ENCODE measurements at places on chromosomes 3 and 15. TPM values are rescaled to one million over a fixed set of nuclear protein-coding genes. Genes with fewer than 3 reads are reported as not detected.
A peak's percentile ranks its signal among the peaks of the same experiment; 100 is the strongest.

DNA sequence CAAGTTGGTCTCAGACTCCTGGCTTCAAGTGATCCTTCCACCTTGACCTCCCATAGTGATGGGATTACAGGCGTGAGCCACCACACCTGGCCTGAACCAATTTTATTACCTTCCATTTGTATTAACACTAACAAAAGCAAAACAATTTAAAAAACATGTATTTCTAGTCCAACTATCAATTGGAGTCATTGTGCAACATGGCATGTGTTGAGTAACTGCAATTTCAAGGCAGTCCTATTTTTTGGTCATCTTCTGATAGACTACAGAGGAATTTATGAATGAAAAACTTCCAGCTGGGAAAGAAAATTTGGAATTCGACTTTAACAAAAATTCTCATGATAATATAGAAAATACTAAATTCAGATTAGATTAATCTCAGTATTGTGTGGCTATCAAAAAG, 16.8 kb downstream of the SPTSSB start:
- DNase-seq, result no peak

DNA sequence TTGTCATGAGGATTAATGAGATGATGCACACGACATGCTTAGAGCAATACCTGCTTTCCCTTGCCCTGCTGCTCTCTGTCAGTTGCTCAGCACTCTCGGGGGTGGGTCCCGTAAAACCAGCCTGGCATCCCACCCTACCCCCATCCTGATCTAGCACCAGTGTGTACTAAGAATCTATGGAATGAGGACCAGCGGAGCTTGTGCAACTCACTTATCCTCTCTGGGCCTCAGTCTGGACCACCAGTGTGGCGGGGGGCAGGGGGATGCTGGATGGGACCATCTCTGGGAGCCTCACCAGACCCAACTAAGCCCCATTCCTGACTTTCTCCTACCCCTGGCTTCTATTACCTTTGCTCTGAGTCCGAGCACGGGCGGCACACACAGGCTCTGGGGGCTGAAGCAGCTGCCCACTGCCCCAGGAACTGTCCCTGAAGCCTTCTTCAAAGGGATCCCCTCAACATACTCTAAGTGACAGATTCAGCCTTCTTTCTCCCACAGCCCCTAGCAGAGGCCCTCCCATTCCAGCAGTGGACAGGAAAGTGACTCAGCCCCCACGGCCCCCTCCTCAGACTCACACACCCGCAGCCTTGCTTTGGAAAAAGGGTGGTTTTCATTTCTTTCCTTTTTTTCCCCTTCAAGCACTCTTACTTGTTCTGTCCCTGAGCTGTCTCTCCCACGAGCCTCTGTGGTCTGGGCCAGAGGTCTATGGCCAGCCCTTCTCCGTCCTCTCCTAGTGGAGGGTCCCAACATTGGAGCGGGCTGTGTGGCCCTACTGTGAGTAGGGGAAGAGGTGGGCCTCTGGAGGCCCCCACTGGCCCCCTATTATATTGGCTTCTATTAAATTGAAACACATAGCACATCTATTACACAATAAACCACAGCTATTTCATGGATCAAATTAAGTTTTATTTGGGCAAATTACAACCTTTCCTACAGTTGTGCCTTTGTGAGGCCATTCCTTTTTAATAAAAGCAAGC, 100.3 kb downstream of the SMAD6 start:
- DNase-seq, result no peak

DNA sequence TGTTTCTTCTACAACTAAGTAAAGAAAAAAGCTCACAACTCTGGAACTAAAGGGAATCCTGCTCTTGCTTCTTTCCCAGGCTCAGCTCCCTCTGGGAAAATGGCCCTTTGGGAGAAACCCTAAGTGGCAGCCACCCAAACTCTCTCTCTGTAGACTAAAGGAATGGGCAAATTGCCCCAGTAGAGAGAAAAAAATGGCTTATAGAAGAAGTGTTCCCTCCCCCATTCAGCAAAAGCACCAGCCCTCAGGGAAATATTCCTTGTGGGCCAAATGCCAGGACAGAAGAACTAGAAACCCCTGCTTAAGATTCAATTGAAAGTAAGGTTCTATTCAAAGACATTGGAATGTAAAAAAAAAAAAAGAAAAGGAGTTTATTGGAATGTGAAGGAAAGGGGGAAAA, 603.7 kb upstream of the ALCAM start:
- DNase-seq, result peak; percentile 58

DNA sequence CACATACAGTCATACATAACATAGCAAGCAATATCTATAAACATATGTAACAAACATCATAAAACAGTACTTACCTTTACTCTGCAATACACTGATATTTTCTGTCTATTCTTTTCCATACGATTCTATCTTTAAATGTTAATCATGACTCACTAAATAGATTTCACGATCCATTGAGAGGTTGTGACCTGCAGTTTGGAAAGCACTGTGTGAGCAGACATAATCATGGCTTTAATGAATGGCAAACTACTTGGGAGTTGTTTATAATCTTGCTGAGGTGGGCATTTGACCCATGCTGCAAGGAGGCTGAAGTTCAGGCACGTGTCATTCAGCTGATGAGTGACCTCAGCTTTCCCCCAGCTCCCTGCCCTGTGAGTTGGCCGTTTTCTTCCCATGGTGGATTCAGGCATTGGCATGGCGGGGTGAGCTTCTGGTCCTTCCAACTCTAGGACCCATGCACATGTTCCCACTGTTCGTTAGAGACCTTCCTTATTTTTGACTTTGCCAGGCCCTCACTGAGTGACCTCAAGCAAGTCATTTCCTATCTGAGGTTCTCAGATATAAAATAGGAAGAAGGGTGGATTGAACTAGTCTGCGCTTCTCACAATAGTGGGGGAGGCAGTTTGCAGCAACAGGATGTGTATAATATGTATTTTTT, 41.7 kb downstream of the PAQR5 start:
- DNase-seq, result no peak

DNA sequence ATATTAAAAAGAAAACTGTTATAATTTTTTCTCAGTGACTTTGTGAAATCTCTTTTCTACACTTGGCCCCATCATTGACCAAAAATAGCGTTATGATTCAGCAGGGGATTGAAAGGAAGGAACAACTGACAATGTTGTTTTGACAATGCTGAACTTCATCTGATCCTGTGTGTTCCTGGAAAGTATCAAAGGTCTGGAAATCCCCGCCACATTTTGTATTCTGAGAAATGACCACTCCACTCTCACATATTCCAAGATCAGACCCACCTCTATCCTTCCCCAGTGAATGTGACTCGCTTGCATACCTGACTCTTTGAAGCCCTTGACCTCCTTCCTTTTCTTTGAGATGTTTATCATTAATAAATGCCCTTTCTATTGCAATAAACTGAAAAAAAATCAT, 9.7 kb upstream of the RIOX2 start:
- no peak for DNase-seq

- DNase-seq, result no peak
These were observed 96.8 kb downstream of the OSBPL10 start for GRCh38 chr3:31884251-31884650.

- DNase-seq, result no peak
These were observed 94.9 kb upstream of the SLC6A11 start for GRCh38 chr3:10721101-10721500.

- DNase-seq, result no peak
These were observed 530.9 kb upstream of the CBLB start for GRCh38 chr3:106399761-106400160.

DNA sequence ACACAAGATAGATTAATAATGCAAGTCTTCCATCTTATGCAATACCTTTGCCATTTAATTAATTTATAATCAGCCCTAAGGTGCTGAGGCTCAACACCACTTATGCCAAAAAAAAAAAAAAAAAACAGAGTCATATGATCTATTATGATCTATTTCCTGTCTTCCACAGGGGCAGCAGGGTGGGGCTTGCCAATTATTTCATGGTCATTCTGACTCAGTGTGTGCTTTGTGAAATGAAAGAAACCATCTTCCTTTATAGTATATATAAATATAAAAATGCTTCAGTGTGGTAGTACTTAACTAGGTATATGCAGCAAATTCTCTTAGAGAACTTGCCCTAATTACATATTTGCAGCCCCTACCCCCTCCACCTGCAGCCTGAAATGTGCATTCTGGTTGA, 7.2 kb upstream of the RARB start:
- DNase-seq, result peak; percentile 14

- DNase-seq, result no peak
These were observed 2.3 kb downstream of the GRIP2 start for GRCh38 chr3:14537590-14538450.

- DNase-seq, result peak; percentile 85
These were observed 281.9 kb upstream of the ICE2 start for GRCh38 chr15:60760646-60761504.

- peak; percentile 92 for DNase-seq
These were observed 21.3 kb upstream of the MAGEF1 start for GRCh38 chr3:184733181-184733580.

DNA sequence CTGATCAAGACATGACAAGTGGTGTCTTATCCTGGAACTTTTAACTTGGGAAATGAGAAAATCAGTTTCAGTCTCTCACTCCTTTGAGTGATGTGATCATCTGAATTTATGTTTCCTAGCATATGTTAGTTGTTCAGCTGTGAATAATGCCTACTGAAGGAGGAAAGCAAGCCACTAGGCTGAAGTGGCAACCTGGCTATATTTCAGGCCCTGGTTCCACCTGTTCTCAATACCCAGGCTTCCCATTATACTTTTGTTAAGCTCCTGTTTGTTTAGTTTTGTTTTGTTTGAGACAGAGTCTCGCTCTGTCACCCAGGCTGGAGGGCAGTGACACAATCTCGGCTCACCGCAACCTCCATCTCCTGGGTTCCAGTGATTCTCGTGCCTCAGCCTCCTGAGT, 243.8 kb downstream of the ALCAM start:
- no peak for DNase-seq

- no peak for DNase-seq
These were observed 389.5 kb upstream of the WNT5A start for GRCh38 chr3:55876560-55876959.

- no peak for DNase-seq
These were observed 17.8 kb downstream of the TMEM212 start for GRCh38 chr3:171860830-171861535.

GRCh38 chr3:34886443-34886842, 752.9 kb upstream of the ARPP21 start:
- no peak for DNase-seq

- no peak for DNase-seq
These were observed 5.5 kb upstream of the FSIP1 start for GRCh38 chr15:39788108-39788507.

DNA sequence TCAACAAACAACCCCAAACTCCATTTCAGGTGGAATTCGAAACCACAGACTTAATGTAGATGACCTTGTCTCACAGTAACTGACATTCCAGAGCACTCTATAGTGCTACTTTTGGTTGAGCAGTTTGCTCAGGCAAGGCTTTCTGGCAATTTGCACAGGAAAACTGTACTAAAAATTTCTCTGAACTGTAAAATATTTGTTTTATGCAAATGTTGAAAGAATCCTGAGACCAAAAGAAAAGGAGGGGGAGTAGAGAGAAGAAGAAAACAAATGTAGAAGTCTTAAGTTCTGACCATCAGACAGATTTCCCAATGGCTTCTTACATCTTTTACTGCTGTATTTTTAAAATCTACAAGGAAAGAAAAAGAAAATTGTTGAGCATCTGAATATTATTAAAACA, 53.5 kb downstream of the DTWD1 start:
- DNase-seq, result no peak

GRCh38 chr3:2727101-2727500, 383.1 kb downstream of the IL5RA start:
- no peak for DNase-seq

GRCh38 chr15:90049666-90050604, 48.8 kb downstream of the ZNF710 start:
- no peak for DNase-seq

- no peak for DNase-seq
These were observed 81.5 kb upstream of the CDIN1 start for GRCh38 chr15:36497901-36498300.

DNA sequence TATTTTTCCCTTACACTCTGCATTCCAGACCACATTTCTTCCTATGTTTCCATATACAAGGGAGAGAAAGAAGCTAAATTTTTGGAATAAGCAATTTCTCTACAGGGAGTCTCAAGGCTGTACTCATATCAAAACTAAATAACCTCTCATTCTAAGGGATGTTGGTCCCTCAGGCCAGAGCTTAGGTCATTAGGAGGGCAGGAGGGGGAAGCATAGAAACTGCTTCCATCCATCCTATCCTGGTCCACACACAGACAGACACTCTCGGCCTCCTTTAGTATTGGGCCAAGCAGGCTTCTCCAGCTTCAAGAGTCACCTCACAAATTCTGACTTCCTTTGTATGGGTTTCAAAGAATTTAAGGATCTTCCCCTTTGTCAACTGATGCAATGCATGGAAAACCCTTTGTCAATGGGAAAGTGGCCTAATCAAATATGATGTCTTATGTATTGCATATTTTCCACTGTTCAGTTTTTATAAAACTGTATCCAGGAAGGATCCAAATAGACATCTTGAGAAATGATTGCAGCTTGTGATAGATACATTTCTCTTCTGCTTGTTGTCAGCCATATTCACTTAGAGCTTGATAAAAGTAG, 140.7 kb upstream of the RARB start:
- no peak for DNase-seq

- peak; percentile 29 for DNase-seq
These were observed 24.0 kb downstream of the LTF start for GRCh38 chr3:46440531-46441294.

DNA sequence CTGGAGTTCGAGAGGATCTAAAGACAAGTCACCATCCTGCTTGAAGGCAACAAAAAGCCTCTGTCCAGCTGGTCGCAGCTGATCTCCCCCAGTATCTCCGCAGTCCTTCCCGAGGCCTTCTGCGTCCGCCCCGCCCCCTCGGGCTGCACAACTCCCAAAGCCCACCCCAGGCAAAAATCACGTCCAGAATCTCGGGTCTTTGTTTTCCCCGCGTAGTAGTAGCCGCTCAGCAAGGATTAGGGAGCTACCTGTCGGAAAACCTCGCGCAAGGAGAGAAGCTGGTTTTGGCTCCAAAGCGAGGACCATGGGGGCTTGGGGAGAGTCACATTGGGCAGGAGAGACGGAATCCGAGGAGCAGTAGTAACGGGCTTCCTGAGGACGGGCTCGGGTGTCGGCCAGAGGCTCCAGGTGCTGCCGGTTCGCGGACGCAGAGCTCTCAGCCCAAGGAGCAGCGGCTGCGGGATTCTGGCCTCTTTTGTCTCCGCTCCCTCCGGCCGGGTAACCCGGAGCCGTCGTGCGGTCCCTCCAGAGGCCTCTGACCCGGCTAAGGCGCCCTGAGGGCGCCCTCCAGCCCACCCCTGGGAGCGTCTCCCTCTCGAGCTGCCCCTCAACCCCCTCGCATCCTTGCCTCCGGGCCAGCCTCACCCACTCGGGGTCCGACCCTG, 401 bp downstream of the ZSCAN29 start:
- no peak for DNase-seq

GRCh38 chr3:107855710-107856109, 235.1 kb downstream of the CD47 start:
- DNase-seq, result peak; percentile 23

Gene CAMK1
- 6.6 TPM for total RNA-seq

Gene SPG21
- total RNA-seq, result 71.2 TPM

Gene SLC22A14
- 0.14 TPM for total RNA-seq

Gene EPHA6
- not detected for total RNA-seq

Gene ZBBX
- total RNA-seq, result not detected

Gene MST1
- total RNA-seq, result 7.5 TPM

Gene VIPR1
- total RNA-seq, result 3.2 TPM

Gene FRMD4B
- 66.8 TPM for total RNA-seq

Gene ACAN
- not detected for total RNA-seq

Gene CDCP1
- total RNA-seq, result 163 TPM

Gene COL6A6
- total RNA-seq, result not detected

Gene HRG
- not detected for total RNA-seq

Gene RFTN1
- 29.3 TPM for total RNA-seq

Gene SLC28A1
- not detected for total RNA-seq

Measured in foreskin keratinocyte (primary cell).